Foreskin keratinocyte (primary cell): ENCODE measurements at places on chromosomes 2 and 18. TPM values are rescaled to one million over a fixed set of nuclear protein-coding genes. Genes with fewer than 3 reads are reported as not detected.

PDE1A gene
- 0.03 and 0.07 TPM in 2 replicates for total RNA-seq

FBLN7 gene
- 0.04 and 0.07 TPM in 2 replicates for total RNA-seq

DNA sequence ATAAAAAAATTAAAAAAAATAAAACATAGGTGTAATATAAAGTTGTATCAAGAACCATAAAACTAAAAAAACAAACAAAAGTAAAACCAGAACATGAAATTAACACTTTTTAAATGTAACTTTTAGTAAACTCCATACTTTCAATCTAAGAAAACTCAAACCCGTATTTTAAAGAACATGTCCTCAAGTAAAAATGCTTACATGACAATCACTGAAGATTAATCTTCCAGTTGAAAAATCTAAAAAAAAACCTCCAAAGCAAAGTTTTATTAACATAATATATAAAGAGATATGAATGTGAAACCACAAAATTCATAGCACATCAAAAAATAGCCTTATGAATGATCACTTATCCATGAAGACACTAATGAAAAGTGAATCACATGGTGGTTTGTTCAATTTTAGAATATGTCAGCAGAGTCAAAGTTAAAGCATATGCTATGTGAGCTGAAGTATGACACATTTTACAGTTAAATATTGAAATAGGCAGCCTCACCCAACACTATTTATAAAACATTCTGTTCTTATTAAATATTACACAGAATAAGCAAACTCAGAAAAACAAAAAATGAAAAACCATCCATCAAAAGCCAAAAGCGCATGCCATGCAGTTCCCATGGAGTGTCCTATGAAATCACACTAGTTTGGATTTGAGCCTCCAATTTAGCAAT lies 23.1 kb upstream of the CHAC2 start:
- DNase-seq = no peak

GRCh38 chr2:186205254-186205911 lies 280.7 kb upstream of the ZC3H15 start:
- no peak for DNase-seq

DNA sequence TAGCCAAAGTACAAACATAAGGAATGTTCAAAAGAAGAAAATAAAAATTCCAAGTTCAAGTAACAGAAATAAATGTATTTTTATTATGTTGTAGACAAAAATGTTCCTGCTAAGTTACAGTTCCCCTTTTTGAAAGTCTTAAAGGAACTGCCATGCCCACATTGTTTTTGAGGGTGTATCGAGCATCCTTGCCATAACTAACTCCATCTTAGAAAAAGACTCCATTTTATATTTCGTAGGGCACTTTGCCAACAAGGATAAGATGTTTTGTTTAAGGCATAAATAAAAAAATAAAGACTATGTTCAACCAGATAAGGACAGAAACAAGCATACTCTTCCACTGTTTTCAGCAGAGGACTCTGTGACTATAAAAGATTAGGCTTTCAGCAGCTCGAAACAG lies 67.3 kb downstream of the TMEM237 start:
- no peak for DNase-seq
